ENCODE measurements at places on chromosomes 7 and 10.

- no peak for DNase-seq
Measured at GRCh38 chr7:36469236-36469635, 79.6 kb downstream of the ANLN start.

GRCh38 chr10:93376372-93377293 lies 105.5 kb downstream of the MYOF start:
- peak; percentile 13 for DNase-seq

DNA sequence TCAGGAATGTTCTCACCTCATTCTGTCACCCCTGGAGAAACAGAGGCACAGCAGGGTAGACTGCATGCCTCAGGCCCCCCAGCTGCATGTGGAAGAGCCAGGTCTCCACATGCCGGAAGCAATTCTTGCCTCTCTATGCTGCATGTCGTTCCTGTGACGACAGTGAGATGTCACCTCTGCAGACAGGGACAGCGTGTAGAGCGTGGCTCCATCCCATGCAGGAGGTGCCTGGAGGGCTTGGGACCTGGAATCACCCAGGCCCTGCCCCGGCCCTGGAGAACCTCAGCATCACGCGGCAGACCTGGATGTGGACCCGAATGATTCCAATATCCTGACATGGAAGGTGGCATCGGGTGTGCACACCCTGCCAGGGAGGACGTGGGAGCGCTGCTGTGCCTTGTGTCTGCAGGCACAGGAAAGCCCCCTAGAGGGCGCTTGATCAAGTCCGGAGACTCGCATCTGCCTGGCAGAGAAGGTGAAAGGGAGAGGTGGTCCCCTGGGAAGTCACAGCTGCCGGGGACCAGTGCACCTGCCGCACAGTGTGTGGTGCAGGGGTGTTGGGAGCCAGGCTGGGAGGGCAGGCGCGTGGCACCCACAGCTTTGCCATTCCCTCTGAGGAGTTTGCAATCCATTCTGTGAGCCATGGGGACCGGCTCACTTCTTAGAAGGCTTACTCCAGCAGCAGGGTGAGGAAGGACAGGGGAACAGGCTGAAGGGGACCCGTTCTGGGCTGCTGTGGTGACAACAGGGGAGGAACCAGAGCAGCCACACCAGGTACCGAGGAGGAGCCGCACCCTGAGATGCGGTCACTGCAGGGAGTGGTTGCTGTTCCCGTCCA lies 45.3 kb upstream of the EN2 start:
- peak; percentile 60 for DNase-seq

- peak; percentile 10 for DNase-seq
Measured at GRCh38 chr10:17576768-17577167, 40.4 kb downstream of the HACD1 start.

GRCh38 chr10:48336978-48337599 lies 30.6 kb downstream of the MAPK8 start:
- no peak for DNase-seq

- DNase-seq, result no peak
Measured at GRCh38 chr7:66736892-66737291, 3.6 kb upstream of the RABGEF1 start.

DNA sequence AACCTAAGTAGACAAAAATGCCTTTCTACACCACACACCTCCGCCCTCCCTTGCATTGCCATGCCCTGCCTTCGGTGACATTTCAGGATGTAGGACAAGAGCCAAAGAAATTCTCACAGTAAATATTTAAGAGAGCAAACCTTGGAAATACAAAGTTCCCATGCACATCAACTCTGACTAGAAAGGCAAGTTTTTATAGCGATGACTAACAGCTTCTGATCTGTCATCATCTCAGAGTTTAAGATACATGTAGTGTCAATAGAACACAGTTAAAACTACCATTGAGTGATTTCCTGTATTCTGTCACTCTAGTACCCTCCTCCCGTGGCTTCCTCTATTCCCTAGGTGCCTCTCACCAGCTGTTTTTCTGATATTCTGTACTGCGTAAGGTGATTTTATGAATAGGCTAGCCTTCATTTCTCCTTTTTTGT lies 20.7 kb downstream of the SLC16A9 start:
- DNase-seq, result no peak

GRCh38 chr10:94902570-94902969 lies 35.9 kb upstream of the CYP2C9 start:
- DNase-seq, result no peak

All from NCI-H524 (cell line).